Fibroblast of upper back skin (primary cell): ENCODE measurements at places on chromosomes 3 and 15.

- DNase-seq, result peak; percentile 98
Observed at GRCh38 chr3:129596194-129597086, 10.0 kb downstream of the PLXND1 start.

- DNase-seq, result no peak
Observed at GRCh38 chr15:58576657-58577056, 144.9 kb downstream of the LIPC start.

DNA sequence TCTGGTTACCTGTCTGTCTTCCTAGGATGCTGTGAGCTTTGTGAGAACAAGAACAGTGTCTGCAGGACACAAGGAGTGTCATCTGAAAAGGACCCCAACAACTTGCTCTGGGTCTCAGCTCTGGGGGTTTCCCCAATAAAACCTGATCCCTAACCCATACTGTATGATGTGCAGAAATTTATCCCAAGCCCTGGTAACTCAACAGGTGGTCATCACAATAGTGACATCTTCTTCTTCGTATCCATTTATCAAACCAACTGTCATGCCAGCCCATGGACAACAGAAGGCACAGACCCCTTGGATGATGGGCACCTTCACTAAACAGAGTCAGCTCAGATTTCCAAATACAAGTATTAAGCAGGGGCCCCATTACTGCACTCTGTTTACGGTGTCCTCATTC, 127.5 kb downstream of the UACA start:
- DNase-seq, result no peak

DNA sequence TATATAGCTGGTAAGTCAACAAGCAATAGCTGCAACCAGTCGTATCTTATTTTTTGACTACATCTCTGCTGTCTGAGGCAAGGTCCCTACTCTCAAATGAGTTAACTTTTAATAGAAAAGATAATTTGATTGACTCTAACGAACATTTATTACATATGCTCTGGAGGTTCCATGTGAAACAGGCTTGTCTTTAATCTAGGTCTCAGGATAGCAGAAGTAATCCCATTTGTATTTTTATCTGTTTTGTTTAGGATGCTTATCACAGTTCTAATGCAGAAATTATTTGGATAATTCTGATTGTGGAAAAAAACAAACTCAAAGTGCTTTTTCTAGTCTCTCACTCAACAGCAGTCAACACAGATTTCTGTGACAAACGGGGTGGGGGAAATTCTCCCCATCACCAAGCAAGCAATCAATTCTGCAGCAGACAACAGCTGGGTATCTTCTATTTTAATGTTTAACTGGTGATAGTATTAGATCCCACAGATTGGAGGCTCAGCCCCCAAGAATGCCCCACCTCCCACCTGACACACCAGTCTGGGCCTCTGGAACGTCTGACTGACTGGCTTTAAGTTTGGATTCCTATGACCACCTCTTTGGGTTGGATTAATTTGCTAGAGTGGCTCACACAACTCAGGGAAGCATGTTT, 58.8 kb downstream of the ITPR1 start:
- no peak for DNase-seq

GRCh38 chr3:190012314-190012782, 108.3 kb downstream of the P3H2 start:
- DNase-seq, result peak; percentile 84

DNA sequence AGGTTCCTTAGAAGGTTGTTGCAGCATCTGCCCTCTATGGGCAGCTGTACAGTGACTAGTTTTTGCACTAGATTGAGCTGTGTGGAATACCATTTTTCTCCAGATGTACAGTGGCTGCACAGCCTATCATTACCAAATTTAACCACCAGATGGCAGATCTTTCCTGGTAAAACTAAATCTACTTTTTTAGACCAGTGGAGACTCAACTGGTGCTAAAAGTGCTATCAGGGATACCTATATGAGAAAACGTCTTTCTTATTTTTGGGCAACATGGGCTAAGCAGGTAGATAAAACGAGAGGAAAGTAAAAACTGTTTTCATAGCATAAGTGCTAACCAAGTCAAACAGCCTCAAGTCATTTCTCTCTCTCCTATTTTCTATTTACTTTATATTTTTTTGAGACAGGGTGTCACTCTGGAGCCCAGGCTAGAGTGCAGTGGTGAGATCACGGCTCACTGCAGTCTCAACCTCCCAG, 21.2 kb downstream of the IGSF10 start:
- DNase-seq, result peak; percentile 79

GRCh38 chr15:63079947-63080626, 37.5 kb downstream of the TPM1 start:
- DNase-seq, result peak; percentile 63

- DNase-seq, result peak; percentile 42
Observed at GRCh38 chr3:50157827-50158529, 2.9 kb downstream of the SEMA3F start.

GRCh38 chr3:55327131-55327920, 159.8 kb downstream of the WNT5A start:
- DNase-seq, result peak; percentile 83

GRCh38 chr3:78913711-78914110, 854.1 kb downstream of the ROBO1 start:
- DNase-seq, result no peak

- DNase-seq, result no peak
Observed at GRCh38 chr3:45762647-45763302, 33.6 kb downstream of the SLC6A20 start.

DNA sequence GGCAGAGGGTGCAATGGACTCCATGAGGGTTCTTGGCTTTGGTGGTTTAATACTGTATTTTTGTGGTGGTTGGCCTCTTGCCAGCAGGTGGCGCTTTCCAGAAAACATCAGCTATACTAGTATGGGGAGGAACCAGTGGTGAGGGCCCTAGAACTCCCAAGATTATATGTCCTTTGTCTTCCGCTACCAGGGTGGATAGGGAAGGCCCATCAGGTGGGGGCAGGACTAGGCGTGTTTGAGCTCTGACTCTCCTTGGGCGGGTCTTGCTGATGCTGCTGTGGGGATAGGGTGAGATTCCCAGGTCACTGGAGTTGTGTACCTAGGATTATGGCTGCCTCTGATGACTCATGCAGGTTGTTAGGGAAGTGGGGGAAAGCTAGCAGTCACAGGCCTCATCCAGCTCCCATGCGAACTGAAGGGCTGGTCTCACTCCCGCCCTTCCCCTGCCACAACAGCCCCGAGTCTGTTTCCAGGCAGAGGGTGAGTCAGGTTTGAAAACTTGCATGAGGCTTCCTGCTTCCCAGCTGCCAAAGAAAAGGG, 357.7 kb downstream of the OTOL1 start:
- DNase-seq, result peak; percentile 78

DNA sequence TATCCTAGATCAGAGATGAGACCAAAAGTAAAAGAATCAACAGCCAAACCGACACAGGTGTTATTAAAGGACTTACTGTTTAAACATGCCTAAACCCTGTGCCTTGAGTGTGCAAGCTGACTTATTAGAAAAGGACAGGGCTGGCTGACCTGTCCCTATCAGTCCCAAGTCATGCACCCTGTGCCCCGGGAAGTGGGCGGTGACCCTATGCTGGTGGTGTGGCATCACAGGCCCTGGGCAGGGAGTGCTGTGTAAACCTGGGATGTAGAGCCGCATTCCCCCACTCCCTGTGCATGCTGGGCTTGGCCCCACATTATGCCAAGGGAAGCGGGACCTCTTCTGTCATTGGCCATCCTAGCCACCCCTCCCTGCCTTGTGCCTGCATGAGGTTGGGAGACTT, 10.6 kb downstream of the DNAJA4 start:
- no peak for DNase-seq

GRCh38 chr3:154678041-154678654, 248.2 kb upstream of the GPR149 start:
- no peak for DNase-seq

DNA sequence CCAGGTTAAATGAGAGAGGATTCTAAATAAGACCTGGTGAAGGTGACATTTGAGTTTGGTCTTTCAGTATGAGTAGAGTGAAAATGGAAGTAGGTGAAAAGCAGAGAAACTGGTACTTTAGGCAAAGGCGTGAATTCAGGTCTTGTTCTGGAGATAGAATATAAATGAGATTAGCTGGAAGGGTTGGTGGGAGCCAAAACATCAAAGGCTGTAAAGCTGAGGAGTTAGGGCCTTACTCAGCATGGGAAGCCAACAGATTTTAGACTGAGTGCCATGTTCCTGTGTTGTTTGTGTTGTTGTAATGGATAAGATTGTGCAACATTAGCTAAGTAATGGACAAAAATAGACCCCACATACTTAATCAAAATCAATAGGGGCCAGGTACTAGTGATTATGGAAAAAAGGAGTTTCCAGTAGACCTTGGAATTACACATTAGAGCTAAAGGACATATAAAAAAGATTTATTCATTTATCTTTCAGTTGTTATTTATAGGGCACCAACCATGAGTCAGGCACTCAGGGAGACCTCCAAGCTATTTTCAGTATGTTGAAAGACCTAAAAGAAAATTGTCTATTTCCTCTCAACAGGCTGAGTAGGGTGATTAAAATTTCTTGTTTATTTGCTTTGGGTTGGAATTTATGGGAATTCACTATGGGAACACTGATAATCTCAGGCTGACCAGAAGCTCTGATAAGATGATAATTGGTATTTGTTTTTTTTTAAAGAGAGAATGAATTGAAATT, 20.8 kb downstream of the ARL14 start:
- DNase-seq, result peak; percentile 45

- peak; percentile 28 for DNase-seq
Observed at GRCh38 chr3:60920519-60920918, 330.7 kb downstream of the FHIT start.

DNA sequence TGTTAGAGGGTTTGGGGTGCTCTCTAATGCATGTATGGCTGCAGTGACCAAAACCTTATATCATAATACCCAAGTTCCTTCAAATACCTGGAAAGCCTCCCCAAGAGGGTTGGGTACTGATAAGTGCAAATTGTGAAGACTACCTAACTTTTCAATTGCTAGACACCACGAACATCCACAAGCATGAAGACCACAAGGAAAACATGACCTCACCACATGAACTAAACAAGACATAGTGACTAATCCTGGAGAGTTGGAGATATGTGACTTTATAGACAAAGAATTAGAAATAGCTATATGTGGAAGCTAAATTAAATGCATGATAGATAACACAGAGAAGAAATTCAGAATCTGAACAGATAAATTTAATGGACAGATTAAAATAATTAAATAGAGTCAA, 23.9 kb upstream of the AADACL2 start:
- DNase-seq, result peak; percentile 59

GRCh38 chr3:165805946-165806561, 31.2 kb downstream of the BCHE start:
- DNase-seq, result no peak

GRCh38 chr3:172586436-172586835, 63.2 kb upstream of the TNFSF10 start:
- no peak for DNase-seq

GRCh38 chr3:81173514-81173913, 587.9 kb downstream of the GBE1 start:
- no peak for DNase-seq

DNA sequence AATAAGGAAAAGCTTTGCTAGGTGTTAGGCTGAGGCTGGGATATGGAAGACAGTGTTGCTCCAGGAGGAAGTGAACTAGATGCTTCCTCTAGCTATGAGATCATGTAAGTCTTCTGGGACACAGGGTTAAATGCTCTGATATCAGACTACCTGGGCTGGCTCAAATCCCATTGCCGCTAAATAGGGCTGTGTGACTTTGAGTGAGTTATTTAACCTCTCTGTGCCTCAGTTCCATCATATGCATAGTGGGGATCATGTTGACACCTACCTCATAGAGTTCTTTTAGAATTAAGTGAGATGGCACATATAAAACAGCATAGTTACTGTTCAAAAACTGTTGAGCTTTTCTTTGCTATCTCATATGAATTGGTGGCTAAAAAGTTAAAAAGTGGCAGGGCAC, 12.6 kb downstream of the RPLP1 start:
- DNase-seq, result no peak

GRCh38 chr3:122789585-122790273, 3.9 kb downstream of the HSPBAP1 start:
- no peak for DNase-seq

GRCh38 chr3:62662677-62663076, 212.5 kb downstream of the CADPS start:
- DNase-seq, result no peak

DNA sequence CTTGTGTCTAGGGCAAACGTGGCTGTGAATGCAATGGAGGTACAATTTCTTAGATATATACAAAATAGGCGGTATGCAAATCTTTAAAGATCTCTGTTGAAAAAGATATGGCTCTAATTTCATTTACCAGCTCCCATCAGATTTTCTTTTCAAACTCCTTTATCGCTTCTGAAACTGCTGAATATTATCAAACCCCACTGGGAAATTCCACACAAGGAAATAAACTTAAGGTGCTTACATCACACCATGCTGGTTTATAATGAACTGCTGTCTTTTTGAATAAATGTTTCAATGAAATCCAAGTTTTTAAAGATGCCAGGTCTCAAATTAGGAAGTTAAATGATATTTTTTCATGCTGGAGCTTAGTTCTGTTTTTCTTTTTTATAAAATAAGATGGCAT, 102.5 kb upstream of the ICE2 start:
- no peak for DNase-seq

DNA sequence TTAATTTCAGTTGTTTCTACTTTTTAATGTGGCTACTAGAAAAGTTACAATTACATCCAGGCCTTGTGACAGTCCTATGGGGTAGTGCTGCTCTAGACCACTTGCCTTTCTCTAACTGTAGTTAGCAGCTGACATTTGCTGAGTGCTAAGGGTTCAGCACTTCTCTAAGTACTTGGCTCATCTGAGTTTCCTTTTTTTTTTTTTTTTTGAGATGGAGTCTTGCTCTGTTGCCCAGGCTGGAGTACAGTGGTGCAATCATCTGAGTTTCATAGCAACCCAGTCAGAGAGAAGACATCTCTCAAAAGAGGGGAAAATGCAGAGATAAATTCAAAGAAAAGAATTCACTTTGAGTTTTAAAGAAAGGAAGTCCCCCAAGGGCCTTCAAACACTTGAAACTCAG, 130.8 kb downstream of the MYLK start:
- no peak for DNase-seq

DNA sequence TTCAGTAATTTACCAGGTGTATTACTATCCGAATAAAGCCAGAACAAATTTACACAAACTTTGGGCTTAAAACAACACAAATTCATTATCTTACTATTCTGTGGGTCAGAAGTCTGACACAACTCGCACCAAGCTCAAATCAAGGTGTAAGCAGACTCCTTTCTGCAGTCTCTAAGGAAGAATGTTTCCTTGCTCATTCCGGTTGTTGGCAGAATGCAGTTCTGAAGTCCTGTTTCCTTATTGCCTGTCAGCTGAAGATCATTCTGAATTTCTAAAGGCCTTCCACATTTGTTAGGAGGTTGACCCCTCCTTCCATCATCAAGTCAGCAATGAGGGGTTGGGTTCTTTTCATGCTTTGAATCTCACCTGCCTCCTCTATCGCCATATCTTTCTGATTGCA, 183.2 kb downstream of the FHIT start:
- no peak for DNase-seq

GRCh38 chr3:64225695-64226499, 631 bp upstream of the PRICKLE2 start:
- no peak for DNase-seq

DNA sequence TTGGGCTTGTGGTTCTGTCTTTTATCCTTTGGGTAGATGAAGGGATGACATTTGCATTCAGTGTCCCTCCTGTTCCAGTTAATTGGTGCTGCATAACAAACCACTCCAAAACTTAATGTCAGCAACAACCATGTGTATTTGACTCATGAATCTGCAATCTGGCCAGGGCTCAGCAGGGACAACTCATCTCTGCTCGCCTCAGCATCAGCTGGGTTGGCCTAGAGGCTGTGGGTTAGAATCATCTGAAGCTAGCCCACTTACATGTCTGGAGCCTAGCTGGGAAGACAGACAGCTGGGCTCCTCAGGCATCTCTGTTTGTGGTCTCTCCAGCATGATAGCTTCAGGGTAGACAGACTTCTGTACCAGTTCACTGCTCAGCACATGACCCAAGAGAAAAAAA, 92.0 kb downstream of the TMEM108 start:
- peak; percentile 37 for DNase-seq
